ENCODE measurements at places on chromosomes 7 and 10.

DNA sequence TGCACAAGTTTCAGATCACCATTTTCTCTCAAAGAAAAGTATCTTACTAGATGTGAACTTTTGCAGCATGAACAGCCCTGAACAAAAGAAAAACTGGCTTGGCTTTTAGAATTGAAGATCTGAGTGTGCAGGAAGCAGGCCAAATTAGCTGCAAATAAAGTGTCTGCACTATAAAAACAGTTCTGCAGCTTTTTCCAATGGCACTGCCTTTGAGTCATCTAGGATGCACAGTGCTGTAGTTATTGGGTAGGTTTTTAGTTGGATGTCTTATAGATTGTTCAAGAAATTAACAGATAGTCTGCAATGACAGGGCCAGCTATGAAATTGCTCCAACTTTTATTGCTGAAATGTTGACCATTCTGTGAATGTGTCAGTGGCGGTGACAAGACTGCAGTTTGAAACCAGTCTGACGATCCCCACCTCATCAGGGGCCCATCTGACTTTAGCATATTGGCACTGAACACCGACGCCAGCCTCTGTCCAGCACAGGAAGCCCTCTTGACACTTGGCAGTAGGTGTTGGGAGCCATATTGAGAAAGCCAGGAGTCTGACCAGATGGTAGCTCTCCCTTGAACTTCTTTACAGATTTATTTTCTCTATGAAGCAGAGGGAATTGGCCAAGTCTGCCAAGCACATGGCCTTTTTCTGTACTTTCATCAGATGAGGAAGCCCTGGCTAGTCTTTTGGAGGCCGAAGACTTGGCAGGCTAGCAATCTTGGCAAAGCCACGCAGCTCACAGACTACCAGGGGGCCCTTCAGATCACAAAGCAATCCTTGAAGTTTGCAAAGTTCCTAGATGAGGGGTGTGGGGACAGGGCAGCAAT lies 490.6 kb downstream of the NEBL start:
- no peak for DNase-seq

DNA sequence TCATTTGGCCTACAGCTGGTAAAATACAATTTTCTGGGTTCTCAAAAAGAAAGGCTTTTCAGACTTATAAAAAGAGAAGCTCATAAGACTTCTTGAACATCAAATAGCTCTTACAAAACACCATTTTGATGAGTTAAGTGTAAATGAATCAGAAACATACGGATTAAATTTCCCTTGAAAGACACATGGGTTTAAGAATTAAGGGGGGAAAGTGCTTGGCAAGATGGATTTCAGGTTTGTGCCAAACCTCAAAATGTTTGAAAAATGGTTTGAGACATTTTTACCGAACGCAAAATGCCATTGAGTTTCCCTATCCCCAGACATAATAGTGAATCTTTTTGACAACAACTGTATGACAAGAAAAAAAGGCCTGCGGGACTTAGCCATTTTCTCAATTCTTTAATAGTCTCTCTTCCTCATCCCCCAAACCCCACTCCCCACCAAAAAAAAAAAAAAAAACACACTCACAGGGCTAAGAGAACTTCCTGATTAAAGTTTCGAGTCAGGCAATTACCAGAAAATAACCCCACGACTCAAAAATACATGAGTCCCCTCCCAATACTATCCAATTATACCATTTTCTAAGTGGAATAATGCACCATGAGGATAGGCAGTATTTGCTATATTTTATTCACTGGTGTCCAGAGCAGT lies 260.1 kb downstream of the TRIL start:
- no peak for DNase-seq

- no peak for DNase-seq
Measured at GRCh38 chr10:123848564-123849457, 42.8 kb downstream of the CPXM2 start.

- no peak for DNase-seq
Measured at GRCh38 chr10:125448596-125448995, 234.4 kb downstream of the TEX36 start.

DNA sequence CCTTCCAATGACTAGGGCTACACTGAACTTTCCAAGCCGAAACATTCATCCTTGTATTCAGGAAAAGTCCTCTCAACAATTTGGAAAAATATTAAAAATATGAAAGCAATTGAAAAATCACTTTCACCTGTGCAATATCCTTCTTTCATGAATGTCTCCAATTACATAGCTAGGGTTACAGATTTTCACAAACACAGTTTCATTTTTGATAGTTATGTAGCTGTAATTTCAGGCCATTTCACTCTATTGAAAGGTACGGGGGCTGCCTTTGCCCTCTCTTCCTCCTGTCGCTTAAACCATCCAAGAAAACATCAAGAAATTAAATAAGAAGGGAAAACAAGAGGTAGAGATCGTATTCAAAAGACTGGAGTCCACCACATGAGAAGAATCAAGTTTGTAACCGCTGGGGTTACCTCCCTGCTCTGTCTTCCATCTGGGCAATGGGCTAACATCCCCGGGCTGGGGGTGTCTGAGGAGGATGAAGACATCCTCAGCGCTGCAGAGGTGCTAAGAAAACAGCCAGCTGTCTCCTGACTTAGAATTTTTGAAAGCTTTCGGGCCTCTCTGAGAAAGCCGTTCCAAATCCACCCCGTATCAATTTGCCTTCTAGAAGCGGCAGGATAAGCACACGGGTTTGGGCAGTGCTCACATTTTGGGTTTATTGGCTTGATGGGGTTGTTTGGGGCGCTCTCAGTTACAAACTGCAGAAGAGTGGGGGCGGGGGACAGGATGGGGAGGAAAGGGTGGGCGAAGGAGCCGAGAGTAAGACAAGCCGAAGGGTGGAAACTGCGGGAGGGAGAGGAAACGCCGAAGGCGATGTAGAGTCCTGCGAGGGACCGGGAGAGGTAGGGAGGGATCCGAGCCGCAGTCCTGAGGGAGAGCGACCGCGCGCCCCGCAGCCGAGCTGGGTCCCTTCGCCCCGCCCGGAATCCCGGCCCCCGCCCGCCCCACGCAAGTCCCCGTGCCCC lies 24.3 kb upstream of the VAX1 start:
- no peak for DNase-seq

- DNase-seq: no peak
Measured at GRCh38 chr10:2335626-2336025, 598.3 kb upstream of the ADARB2 start.

DNA sequence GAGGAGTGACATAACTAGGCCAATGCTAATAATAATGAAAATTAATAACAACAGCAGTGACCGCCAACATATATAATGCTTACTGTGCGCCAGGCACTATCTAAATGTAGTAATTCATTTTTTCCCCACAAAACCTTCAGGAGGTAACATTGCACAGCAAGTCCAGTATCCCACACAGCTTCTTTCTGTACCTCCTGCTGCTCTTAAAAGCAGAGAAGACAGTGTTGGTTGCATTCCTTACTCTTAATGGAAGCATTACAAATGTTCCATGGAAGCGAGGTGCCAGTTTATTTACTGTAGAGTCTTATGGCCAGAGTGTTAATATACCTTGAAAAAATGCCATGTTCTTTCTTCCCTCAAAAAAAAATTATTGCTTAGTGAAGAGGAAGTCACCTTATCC lies 168.2 kb downstream of the LRRC4 start:
- no peak for DNase-seq

DNA sequence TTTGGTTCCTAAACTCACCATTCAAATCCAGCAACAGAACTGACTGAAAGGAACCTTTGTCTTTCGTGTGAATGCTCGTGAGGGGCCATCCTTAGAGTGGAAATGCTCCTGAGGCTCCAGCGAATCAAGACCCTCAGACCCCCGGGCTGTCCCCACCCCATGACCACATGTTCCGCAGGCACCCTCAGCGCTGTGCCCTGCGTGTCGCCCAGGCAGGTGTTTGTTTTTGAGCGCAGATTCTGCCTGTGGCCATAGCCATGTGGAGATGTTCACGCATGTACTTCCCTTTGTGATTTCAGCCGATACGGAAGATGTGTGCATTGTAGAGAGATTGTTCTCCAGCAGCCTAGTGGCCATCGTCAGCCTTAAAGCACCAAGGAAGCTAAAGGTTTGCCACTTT lies 24.2 kb downstream of the WIPI2 start:
- no peak for DNase-seq

- DNase-seq: no peak
Measured at GRCh38 chr7:116576350-116577319, 51.8 kb downstream of the CAV1 start.

DNA sequence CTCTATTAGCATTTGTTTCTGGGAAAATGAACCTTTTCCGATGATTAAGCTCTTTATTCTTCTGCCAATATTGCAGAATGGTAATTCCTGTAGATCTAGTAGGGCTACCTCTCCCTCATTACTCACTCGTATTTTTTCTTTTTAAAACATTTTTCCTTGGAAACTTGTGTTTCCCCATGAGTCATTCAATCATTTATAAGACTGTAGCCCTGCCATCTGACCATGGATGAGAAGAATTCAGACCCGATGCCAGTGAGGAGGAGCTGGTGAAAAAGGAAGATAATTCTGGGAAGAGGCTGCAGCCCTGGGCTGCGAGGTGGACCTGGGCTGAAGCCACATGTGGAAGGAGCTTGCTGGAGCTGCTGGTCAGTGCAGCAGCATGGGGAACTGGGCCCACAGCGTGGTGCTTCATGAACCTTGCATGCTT lies 242.8 kb downstream of the KLF6 start:
- DNase-seq: no peak

GRCh38 chr10:76558996-76559891 lies 1078.4 kb downstream of the KCNMA1 start:
- no peak for DNase-seq

GRCh38 chr7:74155810-74156395 lies 18.3 kb upstream of the EIF4H start:
- DNase-seq: no peak

DNA sequence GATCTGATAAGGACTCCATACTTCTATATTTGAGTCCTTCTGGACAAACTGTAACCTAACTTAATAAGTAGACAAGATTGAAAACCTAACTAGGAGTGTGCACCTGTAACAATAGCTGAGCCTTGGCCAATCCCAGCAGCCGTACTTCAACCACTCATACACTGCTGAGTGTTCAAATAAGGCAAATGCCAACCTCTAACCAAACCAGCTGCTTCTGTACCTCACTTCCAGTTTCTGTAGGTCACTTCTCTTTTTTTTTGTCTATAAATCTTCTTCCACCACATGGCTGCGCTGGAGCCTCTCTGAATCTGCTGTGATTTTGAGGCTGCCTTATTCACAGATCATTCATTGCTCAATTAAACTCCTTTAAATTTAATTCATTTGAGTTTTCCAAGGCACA lies 753.2 kb downstream of the DNAJB9 start:
- no peak for DNase-seq

GRCh38 chr10:114808982-114809381 lies 12.6 kb upstream of the FHIP2A start:
- DNase-seq: no peak

GRCh38 chr7:158044482-158044823 lies 543.2 kb downstream of the PTPRN2 start:
- DNase-seq: no peak

DNA sequence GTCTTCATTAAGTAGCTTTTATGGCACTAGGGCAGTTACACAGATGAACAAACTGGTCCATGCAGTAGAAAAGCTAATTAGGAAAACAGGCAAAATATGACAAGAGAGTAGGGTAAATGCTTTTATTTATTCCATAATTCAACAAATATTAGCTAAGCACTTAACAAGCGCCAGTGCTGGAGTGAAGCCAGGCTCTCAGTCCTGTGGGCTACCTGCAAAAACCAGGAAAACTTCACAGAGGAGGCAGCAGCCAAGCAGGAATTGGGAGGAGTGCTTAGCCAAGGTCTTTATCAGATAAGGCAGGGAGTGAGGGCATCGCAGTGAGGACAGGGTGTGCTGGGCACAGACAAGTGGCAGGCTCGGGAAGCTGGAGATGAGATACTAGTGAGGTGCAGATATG lies 4.9 kb upstream of the KAT6B start:
- peak; percentile 89 for DNase-seq

DNA sequence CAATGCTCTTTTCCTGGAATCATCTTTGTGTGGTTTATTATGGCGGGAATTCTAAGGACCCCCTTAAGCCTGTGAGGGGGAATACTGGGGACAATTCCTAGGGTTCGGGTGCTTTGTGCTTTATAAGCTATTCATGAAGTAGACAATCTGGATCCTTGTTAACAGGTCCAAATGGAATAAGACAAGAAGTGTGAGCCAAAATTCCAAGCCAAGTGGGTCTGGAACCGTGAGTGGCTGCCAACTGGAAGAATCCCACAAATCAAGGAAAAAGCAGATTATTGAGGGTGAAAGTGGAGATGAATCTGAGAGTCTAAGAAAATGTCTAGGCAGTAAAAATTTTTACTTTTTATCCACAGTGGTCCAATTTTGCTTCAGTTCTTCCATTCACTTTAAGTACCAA lies 136.8 kb downstream of the MDFIC start:
- DNase-seq: no peak

DNA sequence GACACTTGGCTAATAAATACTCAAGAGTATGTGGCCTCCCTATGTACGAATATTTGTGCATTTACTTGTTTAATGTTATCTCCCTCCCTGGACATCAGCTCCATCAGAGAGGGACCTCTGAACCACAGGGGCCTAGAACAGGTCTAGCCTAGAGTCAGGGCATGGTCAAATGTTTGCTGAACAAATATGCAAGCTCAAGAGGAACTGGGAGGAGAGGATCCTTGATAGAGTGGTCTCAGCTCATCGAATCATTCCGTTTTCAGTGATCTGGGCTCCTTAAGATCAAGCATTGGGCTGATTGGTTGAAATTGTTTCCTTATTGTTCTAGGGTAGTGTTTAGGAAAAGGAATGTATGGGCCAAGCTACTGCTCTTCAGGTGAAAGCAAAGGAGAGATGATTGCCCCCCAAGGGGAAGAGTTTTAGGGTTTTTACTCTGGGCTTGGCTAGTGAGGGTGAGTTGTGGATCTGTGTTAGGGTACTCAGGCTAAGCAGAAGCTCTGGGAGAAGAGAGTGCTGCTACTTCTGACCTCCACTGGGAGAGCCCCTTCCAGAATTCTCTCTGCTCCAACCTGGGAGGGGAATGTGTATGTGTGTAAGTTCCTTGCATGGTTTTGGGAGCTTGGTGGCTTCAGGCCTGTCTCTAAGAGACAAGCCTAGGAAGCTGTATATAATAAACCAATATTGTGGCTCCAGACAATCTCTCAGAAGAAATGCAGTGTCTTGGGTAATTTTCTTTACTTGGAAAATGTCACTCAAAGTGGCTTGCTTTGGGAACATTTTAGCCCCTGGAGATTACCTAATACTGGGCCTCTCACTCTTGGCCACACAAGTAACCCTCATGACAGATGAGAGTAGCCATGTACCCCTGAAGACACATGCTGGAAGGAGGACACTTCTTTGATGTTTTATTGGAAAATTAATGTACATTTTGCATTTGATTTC lies 110.0 kb downstream of the EMX2 start:
- DNase-seq: no peak

- DNase-seq: no peak
Measured at GRCh38 chr7:132065989-132066603, 509.7 kb upstream of the PODXL start.

Measured in NCI-H1105 treated with DMSO at 0.1 percent for 48 hours (cell line).